ENCODE measurements at places on chromosomes 1 and 21.
A peak's percentile ranks its signal among the peaks of the same experiment; 100 is the strongest.

GRCh38 chr1:199855580-199855979 is 171.9 kb upstream of the NR5A2 start:
- DNase-seq: peak; percentile 31

GRCh38 chr1:177091040-177091439 is 73.5 kb downstream of the ASTN1 start:
- DNase-seq: no peak

- no peak for DNase-seq
These were observed 1.2 kb downstream of the GART start for GRCh38 chr21:33540711-33541104.

DNA sequence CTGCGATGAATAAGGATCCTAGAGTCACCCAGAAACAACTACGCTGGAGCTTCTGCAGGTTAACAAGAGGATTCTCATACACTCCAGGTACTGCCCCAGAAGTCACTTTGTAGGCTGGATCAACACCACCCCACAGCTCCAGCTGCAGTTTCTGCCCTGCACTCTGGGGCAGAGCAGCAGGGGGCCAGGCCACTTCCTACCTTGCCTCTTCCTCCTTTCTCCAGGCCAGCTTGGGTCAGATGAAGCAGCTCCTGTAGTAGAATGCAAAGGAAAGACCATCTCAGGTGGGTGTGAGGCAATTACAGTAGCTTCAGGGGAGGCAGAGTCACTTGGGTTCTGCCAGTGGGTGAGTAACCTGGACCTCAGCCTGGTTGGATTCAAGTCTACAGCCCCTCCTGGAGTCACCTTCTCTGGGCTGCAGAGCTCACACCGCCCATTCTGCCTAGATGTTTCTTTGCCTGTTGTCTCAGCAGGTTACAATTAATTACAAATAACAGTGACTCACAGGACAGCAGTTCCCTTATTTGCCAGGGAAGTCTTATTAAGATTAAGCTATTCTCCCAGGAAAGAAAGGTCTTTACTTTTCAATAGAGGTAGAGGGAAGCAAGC is 24.4 kb upstream of the BCAR3 start:
- no peak for DNase-seq

GRCh38 chr1:180262628-180263488 is 32.8 kb downstream of the LHX4 start:
- no peak for DNase-seq

- no peak for DNase-seq
These were observed 16.6 kb downstream of the CACNA1S start for GRCh38 chr1:201095581-201095980.

DNA sequence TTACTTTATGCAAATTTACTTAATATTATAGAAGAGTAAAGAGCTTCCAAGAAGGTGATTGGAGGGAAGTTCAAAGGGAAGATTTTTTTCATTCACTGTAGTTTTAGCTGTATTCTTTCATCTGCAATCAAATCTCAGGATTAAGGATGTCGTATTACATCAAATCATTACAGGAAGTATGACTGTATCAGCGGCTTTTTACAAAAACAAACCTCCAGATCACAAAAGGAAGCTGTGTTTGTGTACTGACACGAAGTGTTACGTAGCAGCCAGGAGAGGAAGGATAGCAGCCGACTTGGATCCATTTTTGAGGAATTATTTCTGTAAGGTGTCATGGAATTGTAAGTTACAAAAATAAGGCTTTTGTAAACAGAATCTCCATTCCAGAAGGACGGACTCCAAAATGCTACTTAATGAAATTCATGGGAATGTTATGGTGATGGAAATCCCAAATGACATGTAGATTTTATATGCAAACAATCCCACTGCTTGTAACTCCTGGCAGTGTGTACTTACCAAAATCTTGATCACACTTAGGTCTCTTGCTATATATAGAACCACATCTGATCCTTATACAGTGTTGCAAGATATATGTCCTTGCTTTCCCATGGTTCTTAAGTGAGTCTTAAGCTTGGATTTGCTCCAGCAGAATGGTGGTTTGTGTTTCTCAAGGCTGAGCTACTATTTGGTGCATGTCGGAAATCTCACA is 49.8 kb downstream of the KCNJ15 start:
- DNase-seq: no peak

DNA sequence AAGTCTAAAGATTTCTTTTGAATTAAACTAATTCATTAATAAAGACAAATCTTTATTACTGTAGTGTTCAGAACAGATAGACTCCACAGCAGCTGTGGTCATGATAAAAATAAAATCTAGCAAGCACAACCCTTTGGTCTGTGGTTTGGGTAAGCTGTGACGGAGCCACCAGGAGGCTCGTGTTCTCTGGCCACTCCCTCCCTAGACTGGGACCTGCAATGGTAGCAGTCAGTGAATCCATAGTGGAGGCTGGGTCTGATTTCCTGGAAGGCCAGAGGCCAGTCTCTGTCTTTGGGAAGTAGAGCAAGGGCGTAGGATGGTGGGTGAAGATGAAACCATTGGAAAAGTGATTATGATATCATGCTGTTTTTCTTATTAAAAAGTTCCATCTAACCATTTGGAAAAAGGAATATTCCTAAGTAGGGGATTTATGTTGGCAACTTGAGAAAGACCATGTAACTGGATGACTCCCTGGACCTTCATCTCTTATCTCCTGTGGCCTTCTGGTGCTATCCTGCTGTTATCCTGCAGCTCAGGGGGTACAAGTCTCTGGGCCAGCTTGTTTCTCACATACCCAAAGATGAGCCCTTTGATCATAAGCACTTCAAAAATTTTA is 39.0 kb downstream of the TENT5C start:
- DNase-seq: no peak

- no peak for DNase-seq
These were observed 795.2 kb upstream of the TMPRSS15 start for GRCh38 chr21:19198801-19199200.

GRCh38 chr1:232244426-232244825 is 385.5 kb downstream of the SIPA1L2 start:
- no peak for DNase-seq
